Hematopoietic multipotent progenitor cell (in vitro differentiated cells): ENCODE measurements at places on chromosomes 11 and 22. TPM values are rescaled to one million over a fixed set of nuclear protein-coding genes. Genes with fewer than 3 reads are reported as not detected.

OSBP2 gene
- 6.2 TPM for total RNA-seq

SLC17A6 gene
- total RNA-seq = not detected

HPX gene
- total RNA-seq = 1.6 TPM

GRCh38 chr11:99841885-99842284 is 821.1 kb downstream of the CNTN5 start:
- DNase-seq = no peak
